HT1080 (cell line): ENCODE measurements at places on chromosomes 12 and 14. TPM values are rescaled to one million over a fixed set of nuclear protein-coding genes. Genes with fewer than 3 reads are reported as not detected.

GRCh38 chr12:100913872-100914592 lies 119.5 kb downstream of the ANO4 start:
- DNase-seq: no peak

DNA sequence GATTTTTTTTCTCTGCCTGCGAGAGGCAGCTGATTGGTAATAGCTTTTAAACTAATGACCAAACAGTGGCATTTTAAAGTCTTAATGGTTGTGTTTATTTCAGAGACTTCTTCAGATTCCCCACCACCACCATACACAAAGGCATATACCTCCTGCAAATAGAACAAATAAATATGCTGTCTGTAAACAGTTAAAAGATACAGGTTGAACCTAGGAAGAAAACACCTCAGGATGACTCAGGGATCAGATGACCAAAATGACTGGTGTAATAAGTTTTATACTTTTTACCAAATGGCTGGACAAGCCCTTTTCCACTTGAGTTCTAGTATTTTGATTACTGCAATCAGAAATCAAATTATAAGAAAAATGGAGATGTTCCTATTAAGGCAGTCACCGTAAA lies 364.1 kb downstream of the PAWR start:
- no peak for DNase-seq

GRCh38 chr12:93573552-93574223 lies 1.2 kb downstream of the SOCS2 start:
- no peak for DNase-seq

- DNase-seq: peak; percentile 42
Observed at GRCh38 chr12:53122961-53123468, 19.7 kb downstream of the SOAT2 start.

DNA sequence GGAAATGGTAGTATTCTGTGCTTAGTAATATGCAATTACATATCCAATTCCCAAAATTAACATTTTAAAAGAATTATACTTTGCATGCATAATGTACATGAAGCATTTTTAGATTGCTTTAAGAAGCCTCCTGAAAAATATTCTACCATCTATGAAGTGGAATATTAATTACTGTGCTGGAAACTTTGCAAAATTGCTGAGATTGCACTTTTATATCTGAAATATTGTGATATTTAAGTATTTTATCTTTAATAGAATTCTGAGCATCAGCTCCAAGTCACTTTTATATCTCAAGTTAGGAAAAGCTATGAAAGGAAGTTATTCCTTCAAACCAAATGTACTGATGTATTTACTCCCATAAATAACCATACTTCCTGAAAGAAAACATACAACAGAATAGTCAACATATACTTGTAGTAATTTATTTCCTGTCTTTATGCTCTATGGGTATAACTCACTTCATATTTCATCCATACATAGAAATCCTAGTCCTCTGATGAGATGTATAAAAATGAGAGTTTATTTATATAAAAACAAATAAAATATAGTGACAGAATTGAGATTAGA lies 152.7 kb downstream of the PLEKHA5 start:
- DNase-seq: no peak

- DNase-seq: no peak
Observed at GRCh38 chr12:48002773-48003218, 1.5 kb downstream of the COL2A1 start.

GRCh38 chr12:76375939-76376338 lies 27.7 kb upstream of the BBS10 start:
- DNase-seq: no peak

GRCh38 chr12:770479-770878 lies 18.1 kb downstream of the WNK1 start:
- no peak for DNase-seq

DNA sequence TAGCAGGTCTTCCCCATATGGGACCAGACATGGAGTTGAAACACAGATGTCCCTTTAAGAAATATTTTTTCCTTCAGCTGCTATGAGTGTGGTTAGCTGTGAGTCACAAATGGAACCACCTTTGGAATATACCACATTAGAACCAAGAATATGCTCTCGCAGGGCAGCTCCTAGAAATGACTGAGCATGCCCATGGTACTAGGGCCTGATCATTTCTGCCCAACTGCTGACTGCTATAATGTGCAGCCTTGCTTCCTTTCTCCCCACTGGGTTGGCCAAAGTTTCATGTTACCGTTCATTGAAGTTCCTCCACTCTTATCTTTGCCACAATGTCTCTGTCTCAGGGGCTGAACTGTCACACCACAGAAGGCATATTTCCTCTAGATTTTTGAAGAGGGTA lies 1074.6 kb downstream of the FLRT2 start:
- peak; percentile 60 for DNase-seq

DNA sequence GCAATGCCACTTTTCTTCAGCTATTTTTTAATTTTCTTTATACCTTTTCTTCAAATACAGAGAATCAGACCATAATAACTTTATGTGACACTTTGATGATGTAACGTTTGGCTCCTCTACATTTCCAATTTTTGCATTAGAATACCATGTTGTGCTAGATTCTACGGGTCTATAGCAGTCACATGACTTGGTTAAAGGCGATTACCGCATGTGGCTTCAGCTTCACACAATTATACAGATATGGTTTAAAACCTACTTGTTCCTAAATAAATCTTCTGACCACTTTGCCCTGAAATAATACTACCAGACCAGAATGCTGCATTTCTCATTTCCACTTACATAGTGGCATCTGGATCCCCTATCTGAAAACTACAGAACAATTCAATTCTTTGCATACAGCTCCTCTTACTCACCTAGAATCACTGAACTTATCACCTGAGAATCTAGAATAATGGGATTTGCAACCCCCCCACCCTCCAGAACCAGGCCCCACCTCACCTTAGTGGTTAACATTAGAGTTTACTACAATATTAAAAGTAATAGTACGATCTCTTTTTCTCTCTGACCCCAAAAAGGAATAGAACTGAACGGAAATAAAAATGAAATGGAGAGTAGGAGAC lies 1.3 kb downstream of the MAX start:
- DNase-seq: no peak

GRCh38 chr14:101916816-101917412 lies 47.5 kb upstream of the DYNC1H1 start:
- DNase-seq: no peak

DNA sequence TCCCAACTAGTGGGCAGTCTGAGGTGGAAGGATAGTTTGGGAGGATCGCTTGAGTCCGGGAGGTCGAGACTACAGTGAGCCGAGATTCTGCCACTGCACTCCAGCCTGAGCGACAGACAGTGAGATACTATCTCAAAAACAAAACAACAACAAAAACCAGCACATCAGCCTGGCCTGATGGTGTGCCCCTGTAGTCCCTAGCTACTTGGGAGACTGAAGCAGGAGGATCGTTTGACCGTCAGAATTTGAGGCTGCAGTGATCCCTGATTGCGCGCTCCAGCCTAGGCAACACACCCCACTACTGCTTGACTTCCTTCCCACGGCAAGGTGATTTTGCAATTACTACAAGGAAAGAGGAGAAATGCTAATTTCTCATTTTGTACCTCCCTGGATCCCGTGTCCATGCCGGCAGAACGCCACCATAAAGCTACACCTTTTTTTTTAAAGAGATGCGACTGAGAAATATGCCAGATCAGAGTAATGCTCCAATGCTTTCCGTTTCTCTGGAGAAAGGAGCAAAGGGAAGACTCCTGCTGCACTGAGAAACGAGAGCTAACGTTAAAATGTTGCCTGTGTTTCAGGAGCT lies 672 bp upstream of the SCFD1 start:
- DNase-seq: peak; percentile 24

- no peak for DNase-seq
Observed at GRCh38 chr12:26401874-26402273, 206.5 kb downstream of the SSPN start.

DNA sequence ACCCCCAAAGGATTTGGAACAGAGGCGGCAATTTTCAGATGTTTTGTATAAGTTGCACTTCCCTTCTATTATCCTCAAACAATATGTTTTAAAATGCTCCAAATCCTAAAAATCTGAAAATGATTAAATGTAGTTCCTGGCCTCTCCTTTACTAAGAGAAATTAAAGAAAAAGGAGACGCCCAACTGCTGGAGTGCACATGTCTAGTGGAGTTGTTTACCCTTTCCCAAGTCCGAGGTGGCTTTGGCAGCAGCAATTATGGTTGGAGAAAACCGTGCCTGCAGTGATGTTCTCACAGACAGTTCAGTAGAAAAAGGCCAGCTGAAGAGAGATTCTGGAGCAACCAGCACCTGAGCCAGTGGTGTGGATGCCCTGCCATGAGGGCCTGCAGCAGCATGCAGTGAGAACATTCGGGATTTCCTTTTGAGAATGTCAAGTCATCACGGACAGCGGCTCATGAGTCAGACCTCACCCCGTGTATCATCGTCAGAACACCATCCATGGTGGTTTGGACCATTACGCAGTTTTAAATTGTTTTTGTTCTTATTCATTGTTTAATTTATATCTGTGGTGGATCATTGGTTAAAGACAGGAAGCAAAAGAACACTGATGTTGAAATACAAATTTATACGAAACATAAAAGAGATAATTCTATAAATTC lies 179.0 kb upstream of the KRR1 start:
- peak; percentile 97 for DNase-seq

- no peak for DNase-seq
Observed at GRCh38 chr12:108638141-108638827, 4.6 kb upstream of the SELPLG start.

- DNase-seq: no peak
Observed at GRCh38 chr14:28870033-28870564, 103.5 kb downstream of the FOXG1 start.

GRCh38 chr12:121182222-121182893 lies 27.6 kb upstream of the P2RX4 start:
- DNase-seq: no peak

- no peak for DNase-seq
Observed at GRCh38 chr12:68976395-68976841, 43.4 kb upstream of the CPM start.

- peak; percentile 10 for DNase-seq
Observed at GRCh38 chr12:89893972-89894706, 185.5 kb upstream of the ATP2B1 start.

GRCh38 chr12:15439459-15439858 lies 117.2 kb downstream of the PTPRO start:
- DNase-seq: no peak

DNA sequence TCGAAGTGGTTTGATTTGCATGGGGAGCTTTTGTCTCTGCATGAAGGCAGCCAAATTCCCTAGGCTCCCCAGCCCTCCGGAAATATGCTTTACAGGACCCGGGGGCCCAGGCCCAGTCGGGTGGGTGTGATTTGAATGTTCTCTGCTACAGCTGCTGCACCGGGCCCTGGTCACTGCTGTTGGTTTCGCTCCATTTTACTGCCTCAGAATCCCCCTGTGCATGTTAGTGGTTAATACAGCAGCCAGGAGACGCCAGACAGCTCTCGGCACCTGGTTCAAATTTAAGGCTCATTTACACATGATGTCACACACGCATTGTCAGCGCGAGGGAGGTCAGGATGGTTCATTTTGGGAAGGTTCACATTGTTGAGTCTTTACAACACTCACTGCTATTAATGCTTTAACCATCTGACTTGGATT lies 99.6 kb downstream of the SLC38A6 start:
- no peak for DNase-seq

- no peak for DNase-seq
Observed at GRCh38 chr14:54829486-54830224, 73.0 kb downstream of the GCH1 start.

DNA sequence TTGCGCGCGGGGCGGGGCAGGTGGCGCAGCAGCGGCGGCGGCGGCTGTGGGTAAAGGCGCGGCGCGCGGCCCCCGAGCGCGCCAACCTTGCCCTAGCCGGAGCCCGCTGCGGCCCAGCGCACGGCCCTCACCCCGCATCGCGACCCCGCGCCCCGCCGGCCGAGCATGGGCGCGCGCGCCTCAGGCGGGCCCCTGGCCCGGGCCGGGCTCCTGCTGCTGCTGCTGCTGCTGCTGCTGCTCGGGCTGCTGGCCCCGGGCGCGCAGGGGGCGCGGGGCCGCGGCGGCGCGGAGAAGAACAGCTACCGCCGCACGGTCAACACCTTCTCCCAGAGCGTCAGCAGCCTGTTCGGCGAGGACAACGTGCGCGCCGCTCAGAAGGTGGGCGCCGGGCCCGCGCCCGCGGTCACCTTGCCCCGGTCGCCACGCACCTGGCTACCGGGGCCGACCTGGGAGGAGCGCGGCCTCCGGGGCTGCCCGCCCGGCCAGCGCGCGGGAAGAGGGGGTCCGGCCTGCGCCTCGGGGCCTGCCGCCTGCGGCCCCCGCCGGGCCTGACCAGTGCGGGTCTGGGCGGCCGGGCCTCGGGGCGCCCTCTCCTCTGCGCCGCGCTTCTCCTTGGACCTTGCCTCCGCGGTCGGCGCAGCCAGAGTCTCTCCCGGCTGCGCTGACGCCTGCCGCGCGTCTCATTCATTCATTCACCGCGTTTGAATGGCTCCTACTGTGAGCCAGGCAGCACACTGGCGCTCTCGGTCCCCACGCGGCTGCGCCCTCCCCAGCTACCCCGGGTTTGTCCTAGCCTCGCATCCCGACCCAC lies at the start of gene BRI3BP:
Gene BRI3BP (plus strand): TSS at position 20 of the 811 bp plus-strand sequence. CDS start 146 bp downstream, at position 166.
- DNase-seq: no peak

DNA sequence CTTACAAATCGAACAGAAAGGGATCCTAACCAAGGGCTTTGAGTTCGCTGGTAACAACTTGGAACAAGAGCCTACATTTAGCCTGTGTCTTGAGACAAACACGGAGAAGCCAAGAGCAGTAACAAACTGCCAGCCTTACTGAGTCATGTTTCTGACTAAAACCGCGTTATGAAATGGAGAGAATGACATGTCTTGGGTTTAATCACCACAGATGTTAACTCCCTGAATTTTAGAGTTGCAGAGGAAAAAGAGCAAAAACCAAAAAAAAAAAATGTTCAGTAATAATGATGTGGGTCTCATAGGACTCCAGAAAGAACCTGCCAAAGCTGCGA lies 1.0 kb downstream of the BLTP3B start:
- peak; percentile 80 for DNase-seq

LTBP2 gene
- total RNA-seq: 32.5 and 34.9 TPM in 2 replicates

KLHDC1 gene
- total RNA-seq: not detected in 2 replicates

MYF6 gene
- not detected in 2 replicates for total RNA-seq

MYRFL gene
- total RNA-seq: not detected in 2 replicates

KCTD10 gene
- 44.6 and 56.3 TPM in 2 replicates for total RNA-seq

STYK1 gene
- 0.69 and 1.4 TPM in 2 replicates for total RNA-seq

C12orf60 gene
- 1.7 and 3.8 TPM in 2 replicates for total RNA-seq

COCH gene
- 3.7 and 5.2 TPM in 2 replicates for total RNA-seq

CACNA1C gene
- not detected in 2 replicates for total RNA-seq

TBC1D30 gene
- 7.0 and 7.4 TPM in 2 replicates for total RNA-seq

FAM90A1 gene
- total RNA-seq: not detected in 2 replicates

SPX gene
- 0.07 and 1.2 TPM in 2 replicates for total RNA-seq

LRRC10 gene
- not detected in 2 replicates for total RNA-seq

FGF6 gene
- total RNA-seq: not detected in 2 replicates

SSTR1 gene
- total RNA-seq: not detected in 2 replicates
